ENCODE measurements at places on chromosomes 16 and 17.

GRCh38 chr17:58728798-58729197 lies 26.9 kb upstream of the PPM1E start:
- DNase-seq = no peak

- DNase-seq = no peak
These were observed 4.0 kb downstream of the WNK4 start for GRCh38 chr17:42784409-42784808.

DNA sequence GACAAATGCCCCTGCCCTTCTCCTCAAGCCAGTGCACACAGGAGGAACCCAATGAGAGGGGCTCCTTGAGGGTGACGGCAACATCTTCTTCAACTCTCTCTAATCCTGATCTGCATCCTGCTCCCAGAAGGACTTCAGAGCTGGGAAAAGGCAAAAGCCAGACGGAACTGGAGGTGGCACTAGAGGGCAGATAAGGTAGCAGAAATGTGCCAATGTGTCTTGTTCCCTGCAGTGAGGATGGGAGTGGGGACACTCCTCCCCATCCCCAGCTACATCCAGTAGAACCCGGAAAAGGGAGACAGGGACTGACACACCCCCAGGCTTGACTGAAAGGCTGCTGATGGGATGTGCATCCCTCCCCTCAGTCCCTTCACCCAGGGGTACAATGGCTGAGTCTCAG lies 28.5 kb downstream of the SRCIN1 start:
- DNase-seq = no peak

GRCh38 chr17:61617330-61617729 lies 26.3 kb upstream of the NACA2 start:
- no peak for DNase-seq

DNA sequence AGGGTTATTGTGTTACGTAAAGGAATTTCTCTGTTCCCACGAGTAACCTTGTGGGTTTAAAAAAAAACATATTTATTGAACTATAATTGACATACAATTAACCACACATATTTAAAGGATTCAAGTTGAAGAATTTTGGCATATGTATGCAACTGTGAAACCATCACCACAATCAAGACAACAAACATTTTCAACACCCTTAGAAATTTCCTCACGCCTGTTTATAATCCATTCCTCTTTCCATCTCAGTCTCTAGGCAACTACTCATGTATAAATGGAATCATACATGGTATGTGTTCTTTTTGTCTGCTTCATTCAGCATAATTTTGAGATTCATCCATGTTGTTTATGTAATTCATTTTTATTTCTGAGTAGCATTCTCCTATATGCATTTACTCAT lies 104.0 kb downstream of the MRTFB start:
- DNase-seq = no peak

GRCh38 chr16:65283181-65283651 lies 161.4 kb upstream of the CDH11 start:
- DNase-seq = no peak

GRCh38 chr16:21101631-21102420 lies 48.8 kb downstream of the DNAH3 start:
- DNase-seq = peak; percentile 22

DNA sequence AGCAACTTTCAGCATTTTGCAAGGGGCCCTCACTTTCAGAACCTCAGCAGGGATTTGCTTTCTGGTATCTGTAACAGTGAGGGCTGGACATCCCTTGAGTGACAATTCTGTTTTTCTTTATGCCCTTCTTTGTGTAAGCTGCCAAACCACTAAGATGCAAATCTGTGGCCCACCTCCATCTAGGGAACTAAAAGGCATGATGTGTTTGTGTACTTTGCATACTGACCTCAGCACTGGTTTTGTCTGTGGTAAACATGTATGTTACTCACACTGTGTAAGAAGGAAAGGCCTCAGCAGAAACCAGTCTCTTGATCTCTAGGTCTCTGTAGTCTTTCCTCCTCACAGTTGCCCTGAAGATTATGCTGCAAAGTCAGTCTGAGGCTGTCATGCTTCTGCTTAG lies 396.6 kb upstream of the DYNLRB2 start:
- no peak for DNase-seq

GRCh38 chr16:1645914-1646525 lies 32.1 kb upstream of the JPT2 start:
- DNase-seq = no peak

DNA sequence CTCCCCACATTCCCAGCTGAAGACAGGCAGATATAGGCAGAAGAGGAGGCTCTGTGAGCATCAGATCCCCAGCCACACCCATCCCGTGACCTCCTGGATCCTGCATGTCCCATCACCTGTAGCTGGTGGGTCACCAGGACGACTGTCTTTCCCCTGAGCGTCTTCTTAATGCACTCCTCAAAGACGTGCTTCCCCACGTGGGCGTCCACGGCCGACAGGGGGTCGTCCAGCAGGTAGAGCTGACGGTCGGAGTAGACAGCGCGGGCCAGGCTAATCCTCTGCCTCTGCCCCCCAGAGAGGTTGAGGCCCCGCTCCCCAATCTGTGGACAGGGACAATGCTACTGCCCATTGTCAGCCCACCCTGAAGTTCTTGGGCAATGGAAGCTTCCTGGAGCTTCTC lies 40.5 kb downstream of the ABCC12 start:
- no peak for DNase-seq

DNA sequence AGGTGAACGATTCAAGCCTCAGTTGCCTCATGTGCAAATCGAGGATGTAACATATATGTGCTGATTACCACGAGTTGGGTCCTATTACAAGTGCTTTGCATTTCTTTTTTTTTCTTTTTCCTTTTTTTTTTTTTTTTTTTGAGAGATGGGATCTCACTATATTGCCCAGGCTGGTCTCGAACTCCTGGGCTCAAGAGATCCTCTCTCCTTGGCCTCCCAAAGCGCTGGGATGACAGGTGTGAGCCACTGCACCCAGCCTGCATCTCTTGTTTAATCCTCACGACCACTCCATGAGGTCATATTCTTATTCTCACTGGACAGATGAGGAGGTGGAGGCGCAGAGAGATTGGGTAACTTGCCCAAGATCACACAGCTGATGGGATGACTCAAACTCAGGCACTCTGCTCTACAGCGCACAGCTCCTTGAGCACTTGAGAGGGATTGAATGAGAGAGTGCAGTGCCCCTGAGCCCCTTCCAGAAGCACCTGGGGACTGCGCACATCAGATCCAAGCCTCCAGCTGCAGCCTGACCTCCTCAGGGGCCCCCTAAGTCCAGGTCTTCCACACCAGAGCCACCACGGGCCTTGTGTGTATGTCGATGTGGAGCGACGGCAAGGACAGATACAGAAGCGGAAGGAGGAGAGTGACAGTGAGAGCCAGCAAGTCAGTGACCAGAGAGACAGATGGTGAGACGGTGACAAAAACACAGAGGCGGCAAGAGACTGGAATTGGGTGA lies 4.9 kb downstream of the STX1B start:
- no peak for DNase-seq

DNA sequence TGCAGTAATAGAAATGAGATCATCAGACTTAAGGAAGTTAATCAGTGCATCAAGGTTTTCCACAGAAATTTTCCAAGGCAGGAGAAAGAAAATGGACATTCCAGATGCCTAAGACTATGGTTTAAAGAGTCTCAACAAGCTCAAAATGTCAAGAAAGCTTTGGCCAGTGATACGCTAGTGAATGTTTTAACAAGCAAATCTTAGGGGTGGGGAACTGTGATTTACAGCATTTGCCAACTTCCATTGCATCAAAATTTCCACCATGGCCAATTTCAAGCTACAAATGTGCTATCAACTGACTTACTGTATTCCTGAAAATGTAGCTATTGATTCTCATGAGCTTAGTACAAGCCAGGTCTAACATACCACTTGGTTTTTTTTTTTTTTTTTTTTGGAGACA lies 82.4 kb upstream of the CLEC3A start:
- DNase-seq = no peak

DNA sequence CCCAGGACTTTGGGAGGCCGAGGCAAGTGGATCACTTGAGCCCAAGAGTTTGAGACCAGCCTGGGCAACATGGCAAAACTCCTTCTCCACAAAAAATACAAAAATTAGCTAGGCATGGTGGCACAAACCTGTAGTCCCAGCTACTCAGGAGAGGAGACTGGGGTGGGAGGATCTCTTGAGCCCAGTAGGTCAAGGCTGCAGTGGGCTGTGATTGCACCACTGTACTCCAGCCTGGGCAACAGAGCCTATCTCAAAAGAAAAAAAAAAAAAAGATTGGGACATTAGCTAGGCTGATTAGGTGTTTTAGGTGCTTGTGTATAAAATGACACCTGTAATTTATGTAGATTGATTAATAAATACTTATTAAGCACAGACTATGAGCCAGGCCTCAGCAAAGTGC lies 10.1 kb downstream of the GFOD2 start:
- DNase-seq = no peak

DNA sequence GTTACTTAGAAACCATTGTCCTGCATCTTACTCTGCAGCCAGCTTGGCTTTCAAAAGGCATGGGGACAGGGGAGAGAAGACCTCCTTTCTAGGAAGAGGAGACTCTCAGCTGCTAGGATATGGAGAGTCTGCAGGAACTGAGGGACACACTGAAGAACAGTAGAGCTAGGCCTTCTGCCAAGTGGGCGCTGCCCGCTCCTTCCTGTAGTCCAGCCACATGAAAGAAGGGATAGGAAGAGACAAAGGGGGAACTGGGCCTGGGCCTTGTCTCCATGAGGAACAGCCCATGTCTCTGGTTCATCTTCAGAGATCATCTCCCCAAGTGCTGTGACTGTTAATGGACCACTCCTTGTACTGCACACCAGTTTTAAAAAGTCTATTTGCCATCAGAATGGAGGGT lies 78.4 kb downstream of the SYCE1L start:
- DNase-seq = no peak

DNA sequence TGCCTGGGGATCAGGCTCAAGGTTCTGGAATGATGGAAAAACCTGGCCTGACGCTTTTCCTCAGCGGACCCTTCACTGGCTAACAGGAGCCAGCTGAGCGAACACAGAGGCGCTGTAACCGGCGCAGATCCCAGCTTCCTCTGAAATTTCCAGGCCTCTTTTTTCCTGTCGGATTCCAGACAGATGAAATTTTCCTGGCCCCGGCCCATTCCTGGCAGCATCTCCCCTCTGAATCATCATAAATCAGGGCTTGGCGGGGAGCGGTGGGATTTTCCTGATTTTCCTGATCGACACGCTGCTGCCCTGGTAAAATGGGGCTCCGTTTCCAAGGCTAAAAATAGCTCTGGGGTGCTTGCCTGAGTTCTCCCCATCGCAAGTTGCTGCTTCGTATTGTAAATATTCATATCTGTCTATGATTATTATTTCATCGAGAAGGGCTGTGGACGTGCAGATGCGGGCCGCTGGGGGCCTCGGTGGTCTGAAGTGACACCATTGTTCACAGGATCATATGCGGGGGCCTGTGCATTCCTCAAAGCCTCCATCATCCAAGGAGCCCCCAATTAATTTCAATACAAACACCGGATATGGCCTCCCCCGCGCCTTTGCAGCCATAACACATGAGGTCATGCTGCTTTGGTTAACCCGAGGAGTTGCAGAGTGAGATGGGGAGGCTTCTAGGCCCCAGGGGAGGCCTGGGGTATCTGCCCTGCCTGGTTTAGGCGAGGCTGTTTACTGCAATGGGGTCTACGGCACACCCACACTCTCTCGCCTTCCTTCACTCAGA lies 45.8 kb upstream of the ETV4 start:
- peak; percentile 88 for DNase-seq

- no peak for DNase-seq
These were observed 1.3 kb downstream of the WNK4 start for GRCh38 chr17:42781639-42782165.

GRCh38 chr17:39634384-39634871 lies 2.5 kb upstream of the STARD3 start:
- DNase-seq = peak; percentile 63

DNA sequence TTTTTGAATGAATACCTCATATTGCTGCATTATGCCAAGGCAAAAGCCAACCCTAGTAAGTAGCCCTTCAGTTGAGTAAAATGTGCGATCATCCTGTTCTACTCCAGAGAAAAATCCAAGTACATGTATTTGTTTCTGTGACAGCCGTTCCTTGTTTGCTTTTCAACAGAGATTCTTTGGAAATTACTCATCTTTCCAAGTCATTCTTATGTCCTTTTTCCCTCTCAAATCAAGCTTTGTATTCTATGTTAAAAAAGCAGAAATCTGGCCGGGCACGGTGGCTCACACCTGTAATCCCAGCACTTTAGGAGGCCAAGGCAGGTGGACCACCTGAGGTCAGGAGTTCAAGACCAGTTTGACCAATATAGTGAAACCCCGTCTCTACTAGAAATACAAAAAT lies 112.9 kb upstream of the HAS3 start:
- DNase-seq = peak; percentile 57

- no peak for DNase-seq
These were observed 242.1 kb upstream of the NLRP1 start for GRCh38 chr17:5826384-5826783.

DNA sequence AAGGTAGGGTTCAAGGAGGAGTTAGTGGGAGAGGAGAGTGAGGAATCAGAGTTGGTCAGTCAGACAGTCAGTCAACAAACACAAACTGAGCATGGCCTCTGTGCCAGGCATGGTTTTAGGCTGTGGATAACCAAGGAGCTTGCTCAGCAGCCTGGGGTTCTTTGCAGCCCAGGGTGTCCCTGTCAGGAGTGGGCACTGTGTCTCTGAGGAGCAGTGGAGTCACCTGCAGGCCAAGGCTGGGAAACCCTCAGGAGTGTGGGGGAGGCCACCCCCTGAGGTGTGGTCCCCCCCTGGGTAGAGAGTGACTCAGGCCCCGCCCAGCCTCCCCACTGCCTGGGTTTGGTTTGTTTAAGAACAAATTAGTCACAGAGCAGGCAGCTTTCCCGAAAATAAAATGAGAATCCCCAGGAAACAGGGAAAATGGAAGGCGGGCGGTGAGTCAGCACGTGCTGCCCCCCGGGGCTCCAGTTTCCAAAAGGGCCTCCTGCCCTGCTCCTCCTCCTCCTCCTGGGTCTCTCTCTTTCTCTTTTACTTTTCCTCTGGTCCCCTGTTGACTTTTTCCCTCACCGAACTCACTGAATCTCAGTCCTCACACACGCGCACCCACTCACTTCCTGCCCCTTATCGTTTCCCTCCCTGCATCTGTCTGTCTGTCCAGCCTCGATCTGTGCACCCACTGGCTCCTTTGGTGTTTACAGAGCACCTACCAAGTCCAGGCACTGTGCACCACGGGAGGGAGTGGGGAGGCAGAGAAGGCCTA lies 44.3 kb downstream of the SOCS3 start:
- peak; percentile 87 for DNase-seq

DNA sequence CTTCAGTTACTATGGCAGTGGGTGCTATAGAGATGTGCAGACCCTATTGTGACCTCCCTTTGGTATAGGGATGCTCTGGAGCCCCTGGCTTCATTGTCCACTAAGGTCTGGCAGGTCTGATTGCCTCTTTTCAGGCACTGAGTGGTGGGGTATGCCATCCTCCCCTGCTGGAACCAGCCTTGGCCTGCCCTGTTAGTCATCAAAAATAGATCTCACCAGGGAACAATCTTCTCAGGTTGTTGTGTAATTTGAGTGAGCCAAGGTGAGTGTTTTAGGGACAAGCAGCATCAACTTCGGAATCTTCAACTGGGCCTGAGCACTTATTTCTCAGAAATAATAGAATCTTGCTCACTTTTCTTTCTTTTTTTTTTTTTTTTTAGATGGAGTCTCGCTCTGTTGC lies 19.6 kb downstream of the HMOX2 start:
- DNase-seq = no peak

GRCh38 chr16:83851473-83851872 lies 43.7 kb downstream of the HSBP1 start:
- no peak for DNase-seq

GRCh38 chr16:80993307-80993706 lies 13.4 kb downstream of the CMC2 start:
- DNase-seq = peak; percentile 28

Data from HTR-8/SVneo (cell line).